ENCODE measurements at places on chromosomes 11 and 22. TPM values are rescaled to one million over a fixed set of nuclear protein-coding genes. Genes with fewer than 3 reads are reported as not detected.

The UBQLN3 gene
- not detected for total RNA-seq

The SPI1 gene
- total RNA-seq: not detected

The FAT3 gene
- not detected for total RNA-seq

- no peak for ATAC-seq
Measured at GRCh38 chr11:2366276-2366675, 10.8 kb upstream of the CD81 start.

GRCh38 chr11:31236143-31236542 is 133.4 kb downstream of the DCDC1 start:
- no peak for ATAC-seq

All from activated T-helper 17 cell treated with anti-CD3 and anti-CD28 coated beads, Interleukin-2, amount 50 U/mL, for 72 hours (primary cell).